HepG2 (cell line): ENCODE measurements at places on chromosomes 7 and 10. TPM values are rescaled to one million over a fixed set of nuclear protein-coding genes. Genes with fewer than 3 reads are reported as not detected.

DNA sequence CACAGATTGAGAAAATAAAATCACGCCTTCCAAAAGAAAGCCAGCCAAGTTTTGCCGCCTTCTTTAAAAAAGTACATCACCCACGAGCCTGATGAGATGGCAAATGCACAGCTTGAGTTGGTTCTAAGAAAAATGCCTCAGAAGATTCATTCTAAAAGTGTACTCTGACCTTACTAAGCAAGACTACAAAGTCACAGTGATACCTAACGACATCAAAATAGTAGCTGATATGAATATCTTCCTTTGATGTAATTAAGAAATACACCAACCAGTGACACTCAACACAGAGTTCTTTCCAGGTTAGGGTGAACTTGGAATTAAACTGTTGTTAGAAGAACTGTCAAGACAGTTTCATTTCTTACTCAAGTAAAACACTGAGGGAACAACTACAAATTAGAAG is 78.0 kb upstream of the AMPH start:
- H3K27me3 ChIP-seq = no peaks in the 10 kb centered on the region
- no peak overlapping the region for H3K4me3 ChIP-seq
- no peaks in the 10 kb centered on the region for H3K36me3 ChIP-seq
- no peaks in the 10 kb centered on the region; the same call in 1 of the 2 replicates for H3K4me1 ChIP-seq
- DNase-seq = no peak

- no peak for DNase-seq
- H3K4me3 ChIP-seq = no peak overlapping the region
- no peaks in the 10 kb centered on the region for H3K4me1 ChIP-seq
- no peaks in the 10 kb centered on the region for H3K36me3 ChIP-seq
Measured at GRCh38 chr7:154347700-154348266, 295.6 kb downstream of the DPP6 start.

Gene PDK4
- not detected in 2 replicates for total RNA-seq

Gene TAF5
- total RNA-seq = 8.7 and 13.6 TPM in 2 replicates

DNA sequence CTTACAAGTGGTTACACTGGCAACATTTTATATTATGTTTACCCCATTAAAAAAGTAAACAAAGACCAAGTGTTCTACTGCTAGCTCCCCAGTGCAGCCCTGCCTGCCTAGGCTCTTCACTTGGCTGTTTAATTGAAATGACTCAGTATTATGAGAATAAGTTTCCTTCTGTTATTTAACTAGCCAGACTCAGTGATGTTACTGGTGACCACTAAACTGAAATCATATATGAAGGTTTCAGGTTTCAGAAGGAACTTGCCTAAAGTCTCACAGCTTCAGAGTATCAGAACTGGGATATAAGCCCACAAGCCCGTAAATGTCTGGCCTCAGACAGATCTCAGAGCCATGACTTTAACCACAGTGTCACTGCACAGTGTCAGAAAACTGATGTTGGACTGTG is 66.8 kb upstream of the EXOC4 start:
- H3K36me3 ChIP-seq = no peaks in the 10 kb centered on the region
- H3K27ac ChIP-seq = no peak overlapping the region
- H3K4me1 ChIP-seq = no peaks in the 10 kb centered on the region
- H3K27me3 ChIP-seq = no peaks in the 10 kb centered on the region; the same call in 1 of the 2 replicates

DNA sequence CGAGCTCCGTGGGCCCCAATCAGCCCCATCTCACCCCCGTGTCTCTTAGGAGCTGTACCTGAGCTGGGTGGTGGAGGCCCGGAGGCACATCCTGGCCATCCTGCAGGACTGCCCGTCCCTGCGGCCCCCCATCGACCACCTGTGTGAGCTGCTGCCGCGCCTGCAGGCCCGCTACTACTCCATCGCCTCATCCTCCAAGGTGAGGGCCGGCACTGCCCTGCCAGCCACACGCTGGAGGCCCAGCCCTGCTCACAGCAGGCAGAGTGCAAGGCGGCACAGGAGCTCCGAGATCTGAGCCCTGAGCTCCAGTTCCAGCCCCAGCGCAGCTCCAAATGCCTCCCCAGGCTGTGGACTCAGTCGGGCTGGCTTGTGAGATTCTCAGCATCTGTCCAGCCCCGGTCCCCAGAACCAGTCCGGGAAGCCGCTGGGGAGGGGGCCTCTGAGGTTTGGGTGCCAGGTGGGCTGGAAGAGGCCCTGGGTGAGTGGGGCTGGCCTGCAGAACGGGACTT is 9.3 kb downstream of the TMEM120A start:
- no peak for DNase-seq
- H3K4me3 ChIP-seq = no peak overlapping the region
- no peaks in the 10 kb centered on the region for H3K27me3 ChIP-seq
- peaks cover 46% of the 10 kb centered on the region for H3K36me3 ChIP-seq
- no peak overlapping the region for H3K27ac ChIP-seq

- no peak overlapping the region for H3K4me3 ChIP-seq
- DNase-seq = peak; percentile 88
- H3K27me3 ChIP-seq = no peaks in the 10 kb centered on the region
- peaks cover 24% of the 10 kb centered on the region for H3K4me1 ChIP-seq
Measured at GRCh38 chr10:50807851-50808776, 68.4 kb downstream of the ASAH2B start.

Gene ENO4
- not detected in 2 replicates for total RNA-seq

DNA sequence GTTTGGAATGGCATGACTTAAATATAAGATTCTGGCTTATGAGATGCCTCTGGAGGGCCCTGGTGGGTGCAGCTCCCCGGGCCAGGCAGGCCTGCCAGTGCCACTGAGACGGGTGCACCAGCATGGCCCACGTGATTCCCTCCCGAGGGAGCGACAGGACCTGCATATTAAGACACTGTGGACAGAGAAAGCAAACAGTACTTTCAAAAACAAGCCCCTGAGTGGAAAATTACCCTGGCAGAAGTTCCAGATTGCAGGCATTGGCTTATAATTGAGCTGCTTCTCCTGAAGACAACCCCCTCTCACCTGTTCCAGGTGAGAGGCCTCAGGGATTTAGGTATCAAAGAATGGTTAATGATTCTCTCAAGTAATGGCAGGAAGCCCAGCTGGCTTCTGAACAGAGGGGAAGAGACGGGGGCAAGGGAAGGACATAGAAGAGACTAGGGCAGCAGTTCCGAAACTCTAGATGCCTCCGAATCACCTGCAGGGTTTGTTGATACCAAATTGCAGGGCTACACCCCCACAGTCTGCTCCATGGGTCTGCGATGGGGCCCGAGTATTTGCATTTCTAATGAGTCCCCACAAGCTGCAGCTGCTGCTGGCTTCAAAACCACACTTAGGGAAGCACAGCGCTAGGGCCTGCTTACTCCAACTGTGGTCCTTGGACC is 66.0 kb upstream of the DOCK1 start:
- no peak overlapping the region for H3K4me3 ChIP-seq
- DNase-seq = no peak

GRCh38 chr7:30700941-30701340 is 18.7 kb upstream of the CRHR2 start:
- no peak for DNase-seq
- peaks cover 2% of the 10 kb centered on the region for H3K27me3 ChIP-seq
- no peaks in the 10 kb centered on the region for H3K4me1 ChIP-seq
- no peak overlapping the region for H3K27ac ChIP-seq
- no peak overlapping the region for H3K4me3 ChIP-seq
- H3K36me3 ChIP-seq = no peaks in the 10 kb centered on the region

- no peak for DNase-seq
- H3K27me3 ChIP-seq = peaks cover 6% of the 10 kb centered on the region; the same call in 1 of the 3 replicates
- H3K4me3 ChIP-seq = no peak overlapping the region
- no peaks in the 10 kb centered on the region for H3K4me1 ChIP-seq
- H3K36me3 ChIP-seq = no peaks in the 10 kb centered on the region
Measured at GRCh38 chr10:1809139-1809741, 71.9 kb upstream of the ADARB2 start.

Gene GRID2IP
- not detected in 2 replicates for total RNA-seq

DNA sequence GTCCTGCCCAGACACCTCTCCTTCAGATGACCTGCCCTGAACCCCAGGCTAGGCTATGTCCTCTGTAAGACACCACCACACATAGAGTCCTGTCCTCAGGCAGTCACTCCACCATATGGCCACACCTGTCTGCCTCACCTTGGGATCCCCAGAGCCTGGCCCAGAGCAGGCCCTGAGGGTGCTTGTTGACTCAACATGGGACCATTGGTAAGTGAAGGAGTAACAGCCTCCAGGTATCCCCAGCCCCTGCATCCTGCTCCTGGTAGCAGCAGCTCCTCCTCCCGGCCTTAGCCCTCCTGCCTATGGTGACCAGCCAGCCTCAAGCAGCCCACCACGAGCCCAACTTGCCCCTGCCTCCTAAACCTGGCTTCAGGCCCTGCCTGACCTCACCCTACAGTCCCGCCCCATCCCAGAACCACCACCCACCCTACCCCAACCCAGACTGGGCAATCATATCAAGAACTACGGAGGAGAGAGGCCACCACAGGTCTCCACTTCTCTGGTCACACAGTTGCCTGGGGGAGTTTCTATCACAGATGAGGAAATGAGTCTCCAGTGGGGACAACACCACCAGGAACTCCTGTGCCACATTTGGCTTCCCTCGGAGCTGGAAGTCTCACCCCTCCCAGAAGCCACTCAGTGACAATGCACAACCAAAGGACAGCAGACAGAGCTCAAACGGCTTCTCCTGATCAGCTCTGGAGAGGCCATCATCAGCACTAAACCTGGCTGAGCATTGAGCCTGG is 136.6 kb downstream of the GRID1 start:
- no peaks in the 10 kb centered on the region for H3K36me3 ChIP-seq
- no peaks in the 10 kb centered on the region for H3K4me1 ChIP-seq
- no peak for DNase-seq

Gene SEMA3C
- total RNA-seq = 0.13 TPM in 1 of 2 replicates, not detected in the other

GRCh38 chr7:158447151-158447505 is 140.5 kb downstream of the PTPRN2 start:
- no peak for DNase-seq
- H3K27ac ChIP-seq = no peak overlapping the region
- H3K4me1 ChIP-seq = peaks cover 21% of the 10 kb centered on the region; the same call in 1 of the 2 replicates
- H3K36me3 ChIP-seq = no peaks in the 10 kb centered on the region

GRCh38 chr10:132565516-132566209 is 28.1 kb downstream of the INPP5A start:
- no peak overlapping the region for H3K4me3 ChIP-seq
- H3K4me1 ChIP-seq = no peaks in the 10 kb centered on the region
- H3K27me3 ChIP-seq = no peaks in the 10 kb centered on the region
- DNase-seq = no peak

- no peak overlapping the region for H3K4me3 ChIP-seq
- no peaks in the 10 kb centered on the region for H3K27me3 ChIP-seq
- H3K36me3 ChIP-seq = peaks cover 21% of the 10 kb centered on the region
- no peak overlapping the region for H3K27ac ChIP-seq
- DNase-seq = no peak
Measured at GRCh38 chr10:14918964-14919363, 34.9 kb downstream of the DCLRE1C start.

Gene EBF3
- not detected in 2 replicates for total RNA-seq

Gene CCDC136
- 0.04 TPM in 1 of 2 replicates, not detected in the other for total RNA-seq

DNA sequence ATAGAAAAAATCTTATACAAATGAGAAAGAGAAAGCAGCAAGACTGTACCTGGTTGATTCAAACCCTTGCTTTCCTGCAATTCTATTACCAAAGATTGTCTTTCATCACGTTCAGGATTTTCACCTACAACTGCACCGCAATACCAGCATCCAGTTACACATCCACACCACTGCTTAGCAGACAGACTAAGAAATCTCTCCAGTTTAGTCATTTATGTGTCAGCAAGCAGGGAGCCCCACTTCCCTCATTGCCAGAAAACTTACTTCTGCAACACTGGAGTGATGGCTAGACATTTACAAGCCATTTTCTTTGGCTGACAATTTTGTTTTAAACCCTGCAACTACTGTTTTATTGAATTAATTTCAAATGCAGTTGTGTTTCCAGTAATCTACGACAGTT is 359.6 kb upstream of the MEOX2 start:
- no peak overlapping the region for H3K4me3 ChIP-seq
- no peak overlapping the region for H3K27ac ChIP-seq
- no peaks in the 10 kb centered on the region for H3K4me1 ChIP-seq
- no peak for DNase-seq
- no peaks in the 10 kb centered on the region for H3K27me3 ChIP-seq

DNA sequence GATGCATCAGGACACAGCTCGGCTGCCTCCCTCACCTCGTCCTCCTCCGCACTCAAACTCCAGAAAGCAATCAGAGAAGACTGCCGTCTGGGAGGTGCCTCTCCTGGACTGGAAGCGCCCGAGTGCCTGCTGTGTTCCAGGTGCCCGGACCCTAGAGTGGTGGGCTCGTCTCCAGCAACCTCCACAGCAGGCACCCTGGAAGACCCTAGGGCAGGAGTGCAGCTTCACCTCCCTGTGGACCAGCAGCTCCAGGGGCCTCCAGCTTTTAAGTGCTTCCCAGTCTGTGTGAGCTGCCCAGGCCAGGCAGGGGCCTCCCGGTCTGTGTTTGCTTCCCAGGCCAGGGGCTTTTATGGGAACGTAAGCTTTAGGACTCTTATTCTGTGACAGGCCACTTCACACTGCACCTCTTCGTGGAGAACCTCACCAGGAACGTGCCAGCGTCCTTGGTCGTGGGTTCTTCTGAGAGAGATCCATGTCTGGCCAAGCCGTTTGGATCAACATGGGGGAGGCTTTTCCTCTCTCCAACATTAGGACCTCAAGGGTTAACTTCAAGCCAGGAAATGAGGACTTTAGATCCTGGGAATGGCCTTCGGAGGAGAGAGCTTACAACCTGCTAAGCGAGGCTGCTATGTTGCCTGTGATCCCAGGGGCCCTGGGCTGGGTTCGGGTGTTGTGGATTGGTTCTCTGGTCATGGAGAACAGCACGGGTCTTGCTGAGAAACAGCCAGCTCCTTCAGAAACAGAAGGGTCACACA is 5.9 kb upstream of the PWWP2B start:
- H3K4me1 ChIP-seq = peaks cover 60% of the 10 kb centered on the region
- no peak for DNase-seq
- H3K36me3 ChIP-seq = no peaks in the 10 kb centered on the region
- peak overlapping the region; percentile 10 for H3K27ac ChIP-seq
- H3K27me3 ChIP-seq = peaks cover 32% of the 10 kb centered on the region; the same call in 2 of the 3 replicates

Gene PNLIPRP1
- total RNA-seq = not detected in 2 replicates
